ENCODE measurements at places on chromosomes 6 and 20. TPM values are rescaled to one million over a fixed set of nuclear protein-coding genes. Genes with fewer than 3 reads are reported as not detected.

Gene CST2
- total RNA-seq: not detected

Gene RIPPLY2
- total RNA-seq: not detected

Gene DDX43
- 3.0 TPM for total RNA-seq

Gene PLTP
- total RNA-seq: 97.7 TPM

DNA sequence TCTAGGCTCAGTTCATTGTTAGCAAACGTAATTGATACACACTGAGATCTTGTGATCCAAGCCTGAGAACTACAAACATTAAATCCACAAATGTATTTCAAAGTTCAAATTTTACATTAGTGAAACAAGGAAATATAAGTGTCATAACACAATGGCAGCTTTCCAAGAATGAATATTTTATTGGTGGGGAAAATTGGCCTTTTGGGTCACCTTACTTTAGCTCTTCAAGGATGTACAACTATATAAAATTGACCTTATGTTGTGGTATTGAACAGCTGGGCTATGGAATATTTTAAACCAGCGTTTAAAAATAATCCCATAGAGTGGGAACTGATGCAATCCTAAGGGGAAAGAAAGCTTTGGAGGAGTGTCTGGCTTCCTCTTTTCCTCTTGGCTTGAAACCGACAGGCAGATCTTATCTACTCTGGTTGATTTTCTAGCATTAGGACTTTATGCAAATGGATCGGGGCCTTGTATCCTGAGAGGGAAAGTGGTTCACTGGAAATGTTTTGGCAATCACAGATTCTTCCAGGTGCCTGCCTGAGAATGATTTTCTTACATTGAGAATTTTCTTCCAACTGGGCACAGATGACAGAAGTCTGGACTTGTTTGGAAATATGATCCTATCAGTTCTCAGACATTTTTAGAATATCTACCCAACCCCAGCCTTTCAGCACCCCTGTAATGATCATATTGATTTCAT, 184.8 kb upstream of the ECI2 start:
- H3K4me3 ChIP-seq: no peak overlapping the region
- H3K27ac ChIP-seq: no peak overlapping the region
- H3K4me1 ChIP-seq: peaks cover 15% of the 10 kb centered on the region
- H3K36me3 ChIP-seq: no peaks in the 10 kb centered on the region
- no peaks in the 10 kb centered on the region for H3K27me3 ChIP-seq
- DNase-seq: no peak

DNA sequence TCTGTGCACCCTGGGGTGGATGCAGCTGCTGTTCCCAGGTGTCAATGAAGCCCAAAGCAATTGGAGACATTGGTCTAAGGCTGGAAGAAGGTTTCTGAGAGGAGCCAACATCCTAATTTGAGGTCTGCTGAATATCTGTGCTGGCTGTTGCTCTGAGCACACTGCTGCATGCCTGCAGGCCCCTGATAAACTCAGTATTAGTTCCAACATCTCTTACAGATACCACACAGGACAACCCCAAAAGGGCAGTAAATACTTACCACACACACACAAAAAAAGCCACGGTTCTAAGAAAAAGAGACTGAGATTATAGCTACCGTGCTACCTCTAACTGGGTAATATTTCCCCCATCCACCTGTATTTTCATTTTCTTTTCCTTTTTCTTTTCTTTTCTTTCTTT, 164.3 kb upstream of the SOX4 start:
- no peak overlapping the region for H3K27ac ChIP-seq
- no peaks in the 10 kb centered on the region for H3K4me1 ChIP-seq
- no peaks in the 10 kb centered on the region for H3K36me3 ChIP-seq
- DNase-seq: no peak
- H3K4me3 ChIP-seq: no peak overlapping the region

GRCh38 chr6:26087284-26088115, at the start of gene HFE:
HFE (plus strand) TSS chr6:26087429; CDS start chr6:26087441, 12 bp downstream.
- peaks cover 18% of the 10 kb centered on the region for H3K4me1 ChIP-seq
- no peaks in the 10 kb centered on the region for H3K27me3 ChIP-seq
- H3K4me3 ChIP-seq: peak within 1 kb of the TSS; percentile 58
- no peaks in the 10 kb centered on the region for H3K36me3 ChIP-seq
- H3K27ac ChIP-seq: peak within 1 kb of the TSS; percentile 76

GRCh38 chr6:47073125-47074110, 31.3 kb upstream of the ADGRF1 start:
- H3K27ac ChIP-seq: peak overlapping the region; percentile 37
- H3K27me3 ChIP-seq: no peaks in the 10 kb centered on the region
- H3K4me3 ChIP-seq: no peak overlapping the region
- H3K4me1 ChIP-seq: no peaks in the 10 kb centered on the region
- no peaks in the 10 kb centered on the region for H3K36me3 ChIP-seq

DNA sequence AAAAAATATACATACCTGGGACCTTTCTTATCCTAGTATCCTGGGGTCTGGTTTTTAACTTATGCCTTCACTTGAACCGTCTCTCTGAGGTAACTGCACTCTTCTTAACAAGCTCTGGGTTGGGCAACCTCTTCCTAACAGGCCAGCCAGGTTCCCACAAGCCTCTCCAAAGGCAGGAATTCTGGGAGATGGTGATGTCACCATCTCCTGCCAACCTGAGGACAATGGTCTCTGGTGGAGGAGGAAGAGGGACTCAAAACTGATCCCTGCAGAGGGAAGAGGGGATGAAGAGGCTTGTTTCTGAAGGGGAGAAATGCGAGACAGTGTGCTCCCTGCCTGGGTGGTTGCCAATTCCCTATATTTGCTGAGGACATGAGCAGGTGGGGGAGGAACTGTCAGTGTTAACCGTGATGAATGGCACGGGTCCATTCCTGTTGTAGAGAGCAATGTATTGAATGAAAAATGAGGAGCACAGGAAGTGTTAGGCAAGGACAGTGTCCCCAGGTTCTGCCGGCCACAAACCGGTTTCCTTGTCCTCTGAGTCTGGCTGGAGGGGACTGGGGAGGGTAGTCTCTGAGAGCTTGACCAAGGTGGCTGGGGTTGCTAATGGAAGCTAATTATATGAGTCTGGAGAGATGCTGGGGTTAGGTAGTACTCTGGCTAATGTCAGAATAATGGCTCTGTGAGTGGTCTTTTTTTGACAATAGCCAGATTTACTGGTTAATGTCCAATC, 95.5 kb downstream of the KCNB1 start:
- H3K27me3 ChIP-seq: no peaks in the 10 kb centered on the region
- no peak for DNase-seq
- H3K4me1 ChIP-seq: no peaks in the 10 kb centered on the region
- no peak overlapping the region for H3K27ac ChIP-seq
- H3K36me3 ChIP-seq: no peaks in the 10 kb centered on the region
- no peak overlapping the region for H3K4me3 ChIP-seq

DNA sequence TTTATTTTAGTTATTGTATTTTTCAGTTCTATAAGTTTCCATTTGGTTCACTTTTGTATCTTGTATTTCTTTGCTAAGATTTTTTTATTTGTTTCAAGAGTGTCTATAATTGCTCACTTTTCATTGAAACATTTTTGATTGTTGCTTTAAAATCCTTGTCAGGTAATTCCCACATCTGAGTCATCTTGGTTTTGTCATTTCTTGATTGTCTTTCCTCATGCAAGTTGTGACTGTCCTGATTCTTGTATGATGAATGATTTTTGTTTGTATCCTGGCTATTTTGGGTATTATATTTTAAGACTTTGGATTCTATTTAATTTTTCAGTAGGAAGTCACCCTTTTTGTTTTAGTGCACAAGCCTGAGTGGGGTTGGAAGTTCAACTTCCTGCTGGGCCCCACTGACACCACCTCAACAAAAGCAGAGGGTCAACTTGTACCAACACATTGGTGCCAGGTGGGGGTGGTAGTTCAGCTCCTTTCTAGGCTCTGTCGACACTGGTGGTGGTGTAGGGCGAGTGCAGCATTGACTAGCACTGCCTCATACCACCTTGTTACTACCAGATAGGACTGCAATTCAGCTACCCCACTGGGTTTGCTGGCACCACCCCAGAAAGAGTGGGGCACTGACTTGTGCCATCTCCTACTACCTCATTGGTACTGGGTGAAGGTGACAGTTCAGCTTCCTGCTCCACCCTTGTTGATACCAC, 8.8 kb downstream of the RSPH3 start:
- no peak overlapping the region for H3K4me3 ChIP-seq
- H3K27ac ChIP-seq: no peak overlapping the region
- H3K4me1 ChIP-seq: no peaks in the 10 kb centered on the region
- no peaks in the 10 kb centered on the region for H3K27me3 ChIP-seq
- DNase-seq: no peak

- DNase-seq: no peak
- no peak overlapping the region for H3K4me3 ChIP-seq
- H3K36me3 ChIP-seq: no peaks in the 10 kb centered on the region
- no peaks in the 10 kb centered on the region for H3K4me1 ChIP-seq
These were observed 68.8 kb downstream of the EYS start for GRCh38 chr6:65638047-65638831.
